ENCODE measurements at places on chromosomes 5 and 9.
A peak's percentile ranks its signal among the peaks of the same experiment; 100 is the strongest.

DNA sequence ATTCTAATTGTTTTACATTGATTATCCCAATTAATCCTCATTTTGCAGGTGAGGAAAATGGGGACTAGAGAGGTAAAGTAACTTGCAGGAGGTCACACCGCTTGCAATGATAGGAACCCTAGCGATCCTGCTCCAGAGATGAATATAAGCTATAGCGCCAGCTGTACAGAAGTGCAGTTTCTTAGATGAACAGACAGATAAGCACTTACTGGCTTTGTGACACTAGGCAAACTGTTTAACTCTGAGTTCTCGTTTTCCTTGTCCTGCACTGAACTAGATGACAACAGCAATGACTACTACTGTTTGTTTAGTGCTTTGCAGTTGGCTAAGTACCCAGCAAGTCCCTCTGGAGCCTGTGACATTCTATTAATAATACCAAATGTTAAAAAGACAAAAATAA, 11.1 kb downstream of the LHX6 start:
- DNase-seq, result no peak

GRCh38 chr9:94445863-94446262, 109.0 kb upstream of the PCAT7 start:
- DNase-seq, result peak; percentile 17

- no peak for DNase-seq
Measured at GRCh38 chr5:35685161-35685560, 67.5 kb downstream of the SPEF2 start.

DNA sequence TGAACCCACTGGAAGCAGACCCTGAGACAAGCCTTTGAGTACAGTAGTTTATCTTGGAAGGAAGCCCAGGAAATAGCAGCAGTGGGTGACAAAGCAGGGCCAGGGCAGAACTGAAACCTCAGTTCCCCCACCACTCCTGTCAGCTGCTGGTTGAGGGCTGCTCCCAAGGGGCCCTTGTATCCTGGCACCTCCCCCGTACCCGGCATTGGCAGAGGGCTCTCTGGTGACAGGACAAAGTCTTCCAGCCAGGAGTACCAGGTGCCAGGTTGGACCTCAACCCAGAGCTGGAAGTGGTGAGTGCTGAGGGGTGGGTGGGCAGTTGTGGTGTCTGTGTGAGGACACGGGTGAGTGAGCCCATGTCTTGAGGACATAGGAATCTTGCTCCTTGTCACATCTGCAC, 123.3 kb downstream of the PHF2 start:
- DNase-seq, result no peak

DNA sequence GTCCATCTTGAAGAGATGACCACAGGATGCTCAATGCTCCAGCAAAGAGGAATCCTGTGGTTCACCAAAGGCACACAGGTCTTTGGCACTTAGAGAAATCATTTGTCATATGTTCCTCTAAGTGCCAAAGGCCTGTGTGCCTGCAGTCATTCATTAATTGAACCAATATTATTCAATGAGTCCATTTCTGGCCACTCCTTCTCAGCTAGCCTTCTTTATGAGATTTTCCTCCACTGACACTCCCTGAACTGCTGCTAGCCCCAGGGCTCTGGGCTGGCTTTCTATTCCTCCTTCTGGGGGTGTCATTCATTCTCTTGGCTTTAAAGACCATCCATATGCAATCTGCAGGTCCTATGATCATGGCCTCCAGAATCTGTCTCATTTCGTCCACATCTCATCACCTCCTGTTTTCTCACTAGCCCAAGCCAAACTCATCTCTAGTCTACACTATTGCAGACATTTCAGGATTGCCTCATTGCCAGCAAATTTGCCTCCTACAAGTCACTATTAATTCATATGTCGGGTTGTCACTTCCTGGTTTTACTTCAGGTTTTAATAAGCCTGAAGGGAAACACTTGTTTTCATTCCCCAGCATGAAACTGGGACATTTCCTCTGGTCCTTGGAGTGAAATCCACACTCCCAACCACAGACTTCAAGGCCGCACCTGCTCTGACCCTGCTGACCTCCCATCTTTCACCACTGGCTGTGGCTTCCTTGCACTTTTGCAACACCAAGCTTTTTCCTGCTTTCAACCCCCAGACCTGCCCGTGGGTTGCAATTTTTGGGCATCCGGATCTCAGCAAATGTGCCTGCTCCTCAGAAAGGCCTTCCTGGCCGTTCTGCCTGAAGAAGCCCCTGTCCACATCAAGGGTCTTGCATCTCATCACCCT, 35.1 kb downstream of the KCNIP1 start:
- DNase-seq, result peak; percentile 25

- DNase-seq, result no peak
Measured at GRCh38 chr5:164518067-164518740, 1012.8 kb downstream of the MAT2B start.

DNA sequence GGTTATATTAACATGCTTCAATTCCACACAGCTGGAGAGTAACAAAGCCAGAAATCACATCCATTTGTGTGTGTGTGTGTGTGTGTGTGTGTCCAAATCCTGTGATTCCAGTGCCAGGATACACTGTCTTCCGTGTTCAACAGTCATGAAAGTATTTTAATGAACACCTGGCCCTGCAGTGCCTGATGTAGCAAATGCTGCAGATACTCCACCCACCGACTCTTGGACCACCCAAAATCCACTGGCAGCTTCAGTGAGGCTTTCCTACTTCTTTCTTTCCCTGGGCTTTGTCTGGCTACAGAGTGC, 13.1 kb upstream of the INSYN2B start:
- no peak for DNase-seq

GRCh38 chr9:26524267-26524666, 368.3 kb downstream of the CAAP1 start:
- DNase-seq, result no peak

GRCh38 chr5:43121913-43122484, 1.3 kb downstream of the ZNF131 start:
- DNase-seq, result peak; percentile 71

GRCh38 chr9:104494808-104495207, 9.3 kb upstream of the OR13F1 start:
- DNase-seq, result no peak

DNA sequence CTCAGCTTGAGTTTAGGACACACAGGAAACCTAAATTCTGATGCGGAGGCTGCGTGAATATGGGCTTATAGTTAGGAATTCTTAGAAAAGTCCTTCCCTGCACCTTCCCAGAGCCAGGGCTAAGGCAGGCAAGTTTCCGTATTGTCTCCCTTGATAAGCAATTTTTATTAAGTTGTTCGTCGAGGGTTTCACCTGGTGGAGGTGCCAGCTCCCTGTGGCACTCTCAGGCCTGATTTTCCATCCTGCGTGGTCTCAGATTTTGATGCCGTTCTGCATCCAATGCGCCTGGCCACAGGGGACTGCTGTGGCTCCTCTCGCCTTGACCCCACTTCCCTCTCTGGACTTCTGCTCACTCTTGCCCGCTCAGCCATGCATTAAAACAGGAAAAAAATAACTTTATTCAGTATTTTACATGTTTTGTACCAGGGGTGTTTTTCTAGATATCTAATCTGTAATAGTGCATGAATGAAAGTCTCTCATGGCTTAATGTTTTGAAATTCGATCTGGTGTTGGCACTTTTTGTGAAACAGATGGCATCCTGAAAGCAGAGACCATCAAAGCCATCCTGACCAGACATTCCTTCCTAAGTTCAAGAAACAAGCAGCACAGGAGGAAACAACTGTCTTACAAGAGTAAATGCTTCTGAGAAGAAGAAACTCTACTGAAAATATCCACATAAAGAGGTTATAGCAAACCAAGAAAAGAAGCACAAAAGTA, 50.7 kb downstream of the TRIP13 start:
- no peak for DNase-seq

DNA sequence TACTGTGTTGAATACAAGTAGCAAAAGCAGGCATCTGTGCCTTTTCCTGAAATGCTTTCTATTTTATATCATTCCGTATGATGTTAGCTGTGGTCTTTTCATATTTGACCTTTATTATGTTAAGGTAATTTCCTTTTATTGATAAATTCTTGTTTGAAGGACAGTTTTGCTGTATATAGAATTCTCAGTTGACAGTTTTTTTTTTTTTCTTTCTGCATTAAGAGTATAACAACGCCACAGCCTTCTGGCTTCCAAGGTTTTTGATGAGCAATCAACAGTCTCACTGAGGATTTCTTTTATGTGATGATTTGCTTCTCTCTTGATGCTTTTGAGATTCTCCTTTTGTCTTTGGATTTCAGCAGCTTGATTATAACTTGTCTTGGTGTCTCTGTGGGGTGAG, 23.6 kb downstream of the ZNF483 start:
- DNase-seq, result no peak

DNA sequence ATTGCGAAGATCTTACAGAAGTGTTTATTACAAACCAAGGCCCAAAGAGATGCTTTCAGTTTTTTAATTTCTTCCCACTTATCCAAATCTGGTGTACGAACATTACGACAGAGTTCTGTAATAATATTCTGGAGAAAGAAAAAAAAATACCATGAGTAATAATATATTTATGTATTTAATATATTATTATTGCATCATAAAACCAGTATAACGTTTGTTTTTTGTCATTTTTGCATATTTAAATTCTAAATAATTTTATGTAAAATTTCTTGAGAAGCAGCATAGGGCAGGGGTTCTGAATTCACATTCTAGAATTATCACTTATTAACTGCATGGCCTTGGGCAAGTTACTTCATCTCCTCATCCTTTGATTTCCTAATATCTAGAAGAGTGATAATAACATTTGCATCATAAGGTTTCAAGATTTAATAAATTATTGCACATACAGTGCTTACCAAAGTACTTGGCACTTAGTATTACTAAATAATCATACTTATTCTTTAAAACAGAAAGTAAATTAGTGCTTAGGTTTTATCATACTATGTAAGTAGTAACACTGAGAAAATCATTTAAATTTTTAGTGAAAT, 107.7 kb downstream of the OSMR start:
- DNase-seq, result no peak

All from kidney tubule cell (primary cell).